GM10248 (cell line): ENCODE measurements at places on chromosomes 7 and 10.
A peak's percentile ranks its signal among the peaks of the same experiment; 100 is the strongest.

- no peak for DNase-seq
Observed at GRCh38 chr7:40979296-40979695, 723.6 kb downstream of the INHBA start.

- DNase-seq: no peak
Observed at GRCh38 chr10:92655426-92655825, 34.3 kb upstream of the HHEX start.

DNA sequence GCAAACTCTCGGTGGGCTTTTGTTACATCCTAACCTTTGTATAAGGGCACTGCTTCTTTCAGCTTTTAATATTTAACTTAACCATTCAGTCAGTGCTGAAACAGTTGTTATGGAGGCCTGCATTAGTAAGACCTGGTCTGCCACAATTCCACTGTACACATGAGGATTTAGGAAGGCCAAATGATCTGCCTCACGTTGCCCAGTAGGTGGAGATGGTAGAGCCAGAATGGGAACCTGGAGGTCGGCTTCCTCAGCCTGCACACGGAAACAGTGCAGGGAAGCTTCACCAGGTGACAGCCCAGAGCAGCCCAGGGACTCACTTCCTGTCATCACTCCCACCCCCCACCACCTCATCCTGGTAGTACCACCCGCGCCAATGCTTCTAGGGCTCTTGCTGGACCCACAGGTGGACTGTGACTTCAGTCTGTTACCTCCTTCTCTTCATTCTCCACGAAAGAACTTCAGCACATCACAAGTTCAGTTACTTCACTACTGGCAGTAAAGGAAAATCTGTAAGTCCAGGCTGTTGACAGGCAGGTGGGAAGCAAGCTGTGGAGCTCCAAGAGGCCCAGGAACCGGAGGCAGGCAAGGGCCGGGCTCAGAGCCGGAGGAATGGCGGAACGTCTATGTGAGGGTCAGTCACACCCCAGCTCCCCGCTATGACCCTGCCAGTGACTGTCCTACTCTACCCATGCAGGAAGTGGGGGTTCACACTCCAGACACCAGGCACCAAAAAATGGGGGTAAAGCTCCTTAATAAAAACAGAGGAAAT lies 480.3 kb upstream of the C7orf33 start:
- no peak for DNase-seq

GRCh38 chr7:140689199-140690152 lies 7.0 kb upstream of the NDUFB2 start:
- no peak for DNase-seq

GRCh38 chr10:76270464-76270863 lies 839.0 kb downstream of the LRMDA start:
- DNase-seq: no peak

GRCh38 chr10:61842755-61843497 lies 58.6 kb upstream of the ARID5B start:
- no peak for DNase-seq

- DNase-seq: no peak
Observed at GRCh38 chr10:11012421-11013295, 5.0 kb upstream of the CELF2 start.

GRCh38 chr10:112601214-112602090 lies 154.4 kb downstream of the VTI1A start:
- no peak for DNase-seq

GRCh38 chr7:2040201-2040892 lies 192.4 kb downstream of the MAD1L1 start:
- DNase-seq: no peak

- DNase-seq: no peak
Observed at GRCh38 chr7:33639552-33640197, 265.7 kb upstream of the BMPER start.

DNA sequence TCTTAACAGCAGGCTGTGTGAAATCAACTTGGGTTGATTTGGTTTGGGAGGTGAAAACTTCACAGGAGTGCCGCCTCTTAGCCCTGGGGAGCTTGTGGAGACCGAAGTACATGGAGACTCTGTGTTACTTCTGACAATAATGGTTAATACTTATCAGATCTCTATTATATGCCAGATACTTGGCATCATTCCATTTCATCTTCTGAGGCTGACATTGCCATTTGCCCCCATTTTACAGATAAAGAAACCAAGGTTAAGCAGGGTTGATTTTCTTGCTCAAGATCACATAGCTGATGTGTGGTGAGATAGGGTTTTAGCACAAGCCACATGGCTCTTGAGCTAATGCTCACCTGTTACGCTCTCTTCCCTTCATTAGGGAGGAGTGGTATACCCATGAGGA lies 150.6 kb upstream of the FAM13C start:
- no peak for DNase-seq

- DNase-seq: peak; percentile 49
Observed at GRCh38 chr7:77330169-77330882, 85.8 kb downstream of the GSAP start.

DNA sequence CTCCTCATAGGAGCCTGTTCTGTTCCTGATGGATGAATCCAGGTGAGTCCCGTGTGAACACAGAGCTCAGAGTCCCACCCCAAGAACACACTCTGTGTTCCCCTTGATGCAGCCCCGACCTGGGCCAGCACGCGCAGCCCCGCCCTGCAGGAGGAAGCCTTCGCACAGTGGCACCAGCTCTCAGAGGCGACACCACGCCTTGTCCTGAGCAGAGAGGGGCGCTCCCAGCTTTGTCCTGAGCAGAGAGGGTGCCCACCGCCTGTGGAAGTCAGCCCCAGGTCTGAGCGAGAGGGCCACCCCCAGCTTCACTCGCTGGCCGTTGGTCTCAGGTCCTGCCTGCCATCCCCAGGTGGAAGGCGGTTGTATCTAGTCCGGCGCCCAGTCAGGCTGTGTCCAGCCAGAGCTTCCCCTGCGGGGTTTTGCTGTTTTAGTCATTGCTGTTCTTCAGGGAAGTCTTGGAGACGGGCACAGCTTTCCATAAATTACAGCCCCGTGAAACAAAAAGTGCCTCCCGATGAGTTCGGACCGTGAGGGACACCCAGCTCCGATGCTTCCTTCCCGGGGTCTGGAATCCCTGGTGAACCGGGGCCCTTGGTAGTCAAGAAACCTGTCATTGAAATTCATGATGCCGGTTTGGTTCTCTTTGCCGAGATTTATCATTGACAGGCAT lies 43.6 kb downstream of the NKX6-2 start:
- DNase-seq: no peak

GRCh38 chr7:93944673-93945072 lies 23.1 kb downstream of the GNG11 start:
- DNase-seq: no peak

DNA sequence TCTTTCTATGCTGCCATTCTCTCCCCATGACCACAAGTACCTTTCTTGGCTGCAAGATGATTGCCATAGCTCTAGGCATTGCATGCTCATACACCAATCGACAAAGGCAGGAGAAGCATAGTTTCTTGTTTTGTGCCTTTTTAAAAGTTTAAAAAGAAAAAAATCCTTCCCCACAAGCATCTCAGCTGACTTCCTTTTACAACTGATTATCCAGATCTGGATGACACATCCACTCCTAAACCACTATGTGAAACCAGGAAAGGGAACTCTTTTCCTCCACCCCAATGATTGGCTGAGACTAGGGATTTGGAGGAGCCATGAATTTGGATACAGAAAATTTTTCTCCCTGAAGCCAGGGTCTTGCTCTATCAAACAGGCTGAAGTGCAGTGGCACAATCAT lies 14.5 kb upstream of the LRRC4 start:
- DNase-seq: no peak

DNA sequence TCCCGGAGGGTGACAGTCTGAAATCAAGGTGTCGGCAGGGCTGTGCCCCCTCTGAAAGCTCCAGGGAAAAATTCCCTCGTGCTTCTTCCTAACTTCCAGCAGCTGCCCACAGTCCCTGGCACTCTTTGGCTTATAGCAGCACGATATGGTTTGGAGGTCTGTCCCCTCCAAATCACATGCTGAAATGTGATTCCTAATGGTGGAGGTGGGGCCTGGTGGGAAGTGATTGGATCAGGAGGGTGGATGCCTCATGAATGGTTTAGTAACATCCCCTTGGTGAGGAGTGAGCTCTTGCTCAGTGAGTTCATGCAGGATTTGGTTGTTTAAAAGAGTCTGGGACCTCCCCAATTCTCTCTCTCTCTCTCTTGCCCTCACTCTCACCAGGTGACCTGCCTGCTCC lies 51.1 kb downstream of the GPAM start:
- DNase-seq: no peak

- no peak for DNase-seq
Observed at GRCh38 chr10:58081353-58081752, 186.3 kb downstream of the IPMK start.

GRCh38 chr10:48678041-48678440 lies 6.6 kb upstream of the WDFY4 start:
- no peak for DNase-seq

GRCh38 chr7:130695840-130696239 lies 9.5 kb upstream of the TSGA13 start:
- DNase-seq: peak; percentile 35

DNA sequence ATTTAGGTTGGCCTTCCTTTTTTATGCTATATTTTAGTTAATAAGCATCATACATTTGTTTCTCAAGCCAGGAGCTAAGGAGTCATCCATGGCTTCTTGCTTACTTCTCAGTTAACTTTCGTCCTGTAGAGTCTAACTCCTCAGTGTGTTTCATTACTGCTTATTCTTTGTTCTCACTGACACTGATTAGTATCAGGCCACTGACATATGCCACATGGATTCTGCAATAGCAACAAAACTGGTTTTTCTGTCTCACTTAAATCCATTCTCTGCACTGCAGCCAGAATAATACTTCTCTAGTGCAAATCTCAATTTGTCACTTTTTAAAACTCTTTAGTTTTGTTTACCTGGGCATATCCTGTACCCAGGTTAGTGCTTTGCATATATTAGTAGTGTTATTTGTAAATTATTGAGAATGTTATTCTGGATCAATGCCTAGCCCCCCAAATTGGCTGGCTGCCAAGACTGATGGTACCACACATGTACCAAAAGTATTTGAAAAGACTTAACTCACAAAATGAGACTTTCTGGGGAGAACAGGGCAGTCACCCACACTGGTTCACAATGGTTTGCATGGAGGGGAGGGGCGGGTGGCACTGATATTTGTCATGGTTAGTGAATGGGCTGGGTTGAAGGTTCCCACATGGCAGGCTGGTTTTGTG lies 79.1 kb downstream of the CCSER2 start:
- DNase-seq: no peak

- DNase-seq: no peak
Observed at GRCh38 chr10:119630300-119630699, 20.9 kb upstream of the BAG3 start.

GRCh38 chr10:30606313-30606712 lies 23.2 kb downstream of the LYZL2 start:
- no peak for DNase-seq

- no peak for DNase-seq
Observed at GRCh38 chr10:85673270-85673669, 693.3 kb downstream of the GRID1 start.

- DNase-seq: no peak
Observed at GRCh38 chr7:16062269-16062668, 359.1 kb downstream of the CRPPA start.

DNA sequence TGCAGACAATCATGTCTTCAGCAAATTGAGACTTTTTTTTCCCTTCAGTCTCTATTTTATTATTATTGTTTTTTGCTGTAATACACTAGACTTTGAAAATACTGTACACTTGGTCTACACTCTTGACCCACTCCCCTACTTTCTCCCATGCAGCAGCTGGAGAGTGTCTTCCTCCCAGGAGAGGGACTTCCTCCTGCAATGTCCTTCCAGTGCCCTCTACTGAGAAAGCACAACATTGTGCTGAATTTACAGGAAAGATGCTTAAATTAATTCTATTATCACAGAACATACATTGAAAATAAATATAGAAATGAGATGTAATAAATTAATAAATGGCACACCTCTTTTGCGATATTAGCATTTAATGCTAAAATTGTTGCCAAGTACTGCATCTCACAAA lies 411.3 kb downstream of the CCSER2 start:
- DNase-seq: no peak

- DNase-seq: no peak
Observed at GRCh38 chr10:80161321-80162083, 29.0 kb downstream of the PLAC9 start.

DNA sequence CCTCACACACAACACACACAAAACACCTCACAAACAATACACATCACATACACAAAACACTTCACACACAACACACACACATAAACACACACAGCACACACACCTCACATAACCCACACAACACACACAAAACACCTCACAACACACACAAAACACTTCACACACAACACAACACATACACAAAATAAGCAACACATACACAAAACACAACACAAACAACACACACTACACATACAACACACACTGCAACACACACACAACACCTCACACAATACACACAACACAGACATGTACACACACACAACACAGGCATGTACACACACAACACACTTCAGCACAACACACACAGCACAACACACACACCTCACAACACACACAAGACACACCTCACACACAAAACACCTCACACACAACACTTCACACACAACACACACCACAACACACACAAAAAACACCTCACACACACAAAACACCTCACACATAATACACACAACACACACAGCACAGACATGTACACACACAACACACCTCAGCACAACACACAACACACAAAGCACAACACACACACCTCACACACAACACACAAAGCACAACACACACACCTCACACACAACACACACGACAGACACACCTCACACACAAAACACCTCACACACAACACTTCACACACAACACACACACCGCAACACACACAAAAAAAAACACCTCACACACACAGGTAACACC lies 107.5 kb downstream of the TNS3 start:
- no peak for DNase-seq

DNA sequence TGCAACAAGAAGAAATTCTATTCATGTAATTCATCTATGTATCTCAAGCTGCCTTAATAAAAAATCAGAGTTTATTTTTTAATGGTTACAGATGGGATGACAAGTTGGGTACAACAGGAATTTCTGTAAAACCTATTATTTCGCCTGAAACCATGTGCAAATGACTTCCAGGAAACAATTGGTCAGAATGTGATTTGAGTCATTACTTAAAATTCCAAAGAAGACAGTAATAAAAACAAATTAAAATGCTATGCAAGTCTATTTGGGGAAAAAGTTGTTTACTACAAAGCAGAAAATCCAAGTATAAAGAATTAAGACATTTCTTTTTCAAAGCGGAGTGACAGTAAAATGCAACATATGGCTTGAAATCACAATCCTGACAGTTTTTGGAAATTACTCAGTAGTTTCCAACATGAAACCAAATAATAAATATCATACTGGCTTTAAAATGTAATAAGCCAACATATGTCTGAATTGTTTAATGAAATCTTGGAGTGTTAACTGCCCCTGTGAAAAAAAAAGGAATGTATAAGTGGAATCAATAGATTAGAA lies 41.5 kb upstream of the SEMA3C start:
- no peak for DNase-seq

DNA sequence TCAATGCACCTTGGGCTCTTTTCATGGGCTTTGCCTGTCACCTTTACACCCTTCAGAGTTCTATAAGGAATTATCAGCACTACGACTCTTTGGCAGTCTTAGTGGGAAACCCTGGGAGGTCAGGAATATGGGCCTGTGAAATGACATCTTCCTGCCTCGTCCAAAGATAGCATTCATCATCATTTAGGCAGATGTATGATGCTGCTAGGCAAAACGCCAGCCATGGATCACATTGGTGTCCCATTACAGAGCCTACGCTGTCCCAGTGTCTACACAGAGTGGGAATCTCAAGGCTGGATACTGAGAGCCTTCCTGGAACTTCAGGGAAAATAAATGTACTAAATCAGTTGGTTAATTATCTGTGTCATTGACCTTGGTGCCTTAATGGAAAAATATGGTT lies 259.4 kb upstream of the CELF2 start:
- no peak for DNase-seq
